ENCODE measurements at places on chromosomes 7 and 10.

- DNase-seq, result no peak
These were observed 17.2 kb downstream of the SGPL1 start for GRCh38 chr10:70832852-70833528.

- DNase-seq, result no peak
These were observed 65.0 kb downstream of the FBXL13 start for GRCh38 chr7:103009466-103010185.

DNA sequence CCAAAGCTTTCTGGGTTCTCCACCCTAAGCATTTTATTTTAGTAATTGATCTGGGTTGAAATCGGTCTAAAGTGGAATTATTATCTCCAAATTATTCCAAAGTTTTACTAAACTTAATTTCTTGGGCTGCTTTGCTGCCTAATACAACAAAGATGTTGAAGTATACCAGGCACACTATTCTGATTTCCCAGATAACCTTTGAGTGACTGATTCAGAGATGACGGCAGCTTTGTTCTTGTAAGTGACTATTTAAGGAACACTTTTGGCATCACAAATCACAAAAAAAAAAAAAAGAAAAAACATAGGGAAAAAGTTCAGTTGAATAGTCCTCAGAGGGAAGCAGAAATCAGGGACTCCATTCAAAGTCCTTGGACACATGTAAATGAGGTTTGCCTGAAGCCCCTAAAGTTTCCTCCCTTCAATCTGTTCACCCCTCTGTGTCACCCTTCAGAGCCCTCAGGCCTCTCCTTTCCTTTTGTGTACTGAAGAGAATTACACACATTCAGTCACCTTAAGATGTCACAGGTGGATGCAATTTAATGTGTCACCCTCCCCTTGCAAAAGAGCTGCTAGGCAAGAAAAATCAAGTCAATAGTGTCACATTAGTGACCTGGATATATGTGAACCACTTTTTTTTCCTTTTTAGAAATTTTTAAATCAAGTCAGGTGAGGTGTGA, 81.5 kb downstream of the RTKN2 start:
- no peak for DNase-seq

GRCh38 chr10:4670737-4671136, 155.3 kb upstream of the AKR1E2 start:
- no peak for DNase-seq

DNA sequence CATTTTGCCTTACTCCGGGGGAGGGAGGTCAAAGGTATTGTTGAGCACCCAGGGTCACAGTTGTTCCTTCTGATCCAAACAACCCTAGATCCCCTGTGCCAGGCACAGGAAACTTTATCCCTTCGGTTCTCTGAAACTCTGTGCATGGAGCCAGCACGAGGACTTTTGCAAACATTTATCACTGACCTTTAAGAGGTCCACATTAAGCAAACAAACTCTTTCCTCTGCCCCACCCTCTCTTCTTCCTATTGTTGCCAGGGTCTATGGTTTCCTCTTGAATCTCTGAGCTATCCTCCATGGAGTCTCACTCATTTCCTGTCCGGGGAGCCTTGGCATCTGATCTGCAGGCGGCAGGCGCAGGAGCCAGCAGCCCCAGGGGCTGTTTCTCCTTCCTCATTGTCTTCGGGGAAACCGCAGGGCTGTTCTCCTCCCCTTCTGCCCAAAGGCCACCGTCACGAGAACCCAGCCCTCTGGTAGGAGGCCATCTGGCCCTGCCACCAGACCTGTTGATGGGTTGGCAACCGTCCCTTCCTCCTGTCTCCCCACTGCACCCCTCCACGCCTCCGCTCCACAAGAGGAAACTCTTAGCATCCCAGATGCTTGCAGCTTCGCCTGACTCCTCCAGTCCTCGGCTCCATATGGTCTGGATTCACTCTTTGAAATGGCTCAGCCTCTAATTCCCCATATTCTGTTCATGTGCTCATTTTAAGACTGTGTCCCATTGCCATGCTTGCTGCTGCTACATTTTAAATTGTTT, 327.3 kb upstream of the NRP1 start:
- DNase-seq, result peak; percentile 12

GRCh38 chr7:84264396-84264795, 69.8 kb upstream of the SEMA3A start:
- no peak for DNase-seq
